NCI-H446 treated with DMSO at 0.1 percent for 48 hours (cell line): ENCODE measurements at places on chromosomes 3 and 15.
A peak's percentile ranks its signal among the peaks of the same experiment; 100 is the strongest.

DNA sequence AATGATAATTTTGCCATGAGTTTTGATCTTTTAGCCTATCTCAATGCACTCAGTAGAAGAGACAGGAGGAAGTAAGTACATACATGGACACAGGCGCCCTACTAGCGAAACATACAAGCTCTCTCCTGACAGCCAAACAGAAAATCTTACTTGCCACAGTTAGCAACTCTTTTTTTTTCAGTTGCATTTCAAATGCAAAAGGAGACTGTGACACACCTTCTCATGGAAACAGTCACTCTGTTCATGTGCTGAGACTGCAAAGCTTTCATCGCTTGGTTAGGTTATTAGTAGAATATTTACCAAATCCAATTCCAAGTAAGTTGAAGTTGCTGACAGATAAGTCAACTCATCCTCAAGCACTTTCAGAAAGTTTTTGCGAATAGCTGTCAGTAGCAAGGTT lies 223.3 kb downstream of the FOXP1 start:
- DNase-seq, result no peak

- DNase-seq, result peak; percentile 83
Measured at GRCh38 chr3:78737988-78738387, 1029.8 kb downstream of the ROBO1 start.

GRCh38 chr3:127456471-127457093 lies 134.0 kb downstream of the TPRA1 start:
- no peak for DNase-seq

- no peak for DNase-seq
Measured at GRCh38 chr3:62051506-62051905, 321.8 kb downstream of the FEZF2 start.

DNA sequence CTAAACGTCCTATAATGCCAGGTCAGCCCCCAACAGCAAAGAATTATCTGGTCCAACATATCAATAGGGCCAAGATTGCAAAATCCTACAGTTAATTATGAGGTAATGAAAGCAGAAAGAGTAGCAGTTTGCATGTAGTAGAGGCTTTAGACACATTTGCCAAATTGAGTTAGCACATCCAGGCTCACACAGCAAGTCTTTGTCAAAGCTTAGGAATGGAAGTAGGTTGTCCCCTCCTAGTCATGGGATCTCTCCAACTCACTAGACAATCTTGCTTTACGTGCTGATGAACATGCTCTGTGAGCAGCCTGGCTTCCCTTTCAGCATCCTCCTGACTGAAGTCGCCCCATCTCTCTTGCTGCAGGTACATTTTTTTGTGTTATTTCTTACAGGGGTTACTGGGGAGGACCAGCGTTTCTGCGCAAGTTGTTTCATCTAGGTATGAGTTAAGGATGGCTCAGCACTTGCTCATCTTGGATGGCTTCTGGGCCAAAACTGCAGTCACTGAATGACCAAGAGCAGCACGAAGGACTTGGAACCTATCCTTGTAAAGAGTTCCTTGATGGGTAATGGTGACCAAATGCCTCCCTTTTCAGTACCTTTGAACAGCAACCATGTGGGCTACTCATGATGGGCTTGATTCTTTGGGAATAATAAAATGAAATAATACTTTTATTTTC lies 55.9 kb downstream of the SQOR start:
- DNase-seq, result no peak

GRCh38 chr3:154235330-154235729 lies 89.0 kb downstream of the DHX36 start:
- no peak for DNase-seq

DNA sequence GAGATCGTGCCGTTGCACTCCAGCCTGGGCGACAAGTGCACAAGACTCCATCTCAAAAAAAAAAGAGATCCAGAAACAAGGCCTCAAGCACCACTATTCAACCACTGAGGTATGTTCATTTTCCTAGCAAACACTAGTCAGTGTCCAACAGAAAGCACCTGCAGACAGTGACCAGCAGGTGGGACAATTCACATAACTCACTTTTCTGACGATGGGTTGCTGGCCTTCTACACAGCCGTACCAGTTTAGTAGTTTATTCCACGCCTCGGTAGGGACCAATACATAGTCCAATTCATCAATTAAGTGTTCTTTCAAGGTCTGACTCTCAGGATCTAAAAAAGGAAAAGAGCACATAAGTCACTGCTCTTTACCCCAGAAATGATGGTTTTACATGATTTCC lies 12.4 kb downstream of the USP4 start:
- DNase-seq, result no peak

GRCh38 chr15:87986776-87987175 lies 269.8 kb downstream of the NTRK3 start:
- DNase-seq, result no peak

DNA sequence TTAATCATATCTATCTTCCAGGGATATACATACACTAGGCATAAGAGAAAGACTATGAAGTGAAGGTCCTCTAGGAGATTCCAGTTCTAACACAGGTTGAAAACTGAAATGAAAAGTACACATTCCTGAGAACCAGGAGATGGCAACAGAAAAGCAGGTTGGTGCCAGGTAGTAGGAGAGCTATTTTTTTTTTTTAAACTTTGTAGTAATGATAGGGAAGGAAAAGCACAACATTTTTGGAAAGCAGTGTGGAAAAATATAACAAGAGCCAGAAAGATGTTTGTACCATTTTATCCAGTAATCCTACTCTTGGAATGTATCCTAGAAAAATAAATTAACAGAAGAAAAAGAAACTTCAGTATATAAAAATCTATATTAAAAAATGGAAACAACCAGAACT lies 189.9 kb downstream of the DTWD1 start:
- DNase-seq, result no peak

GRCh38 chr3:128994173-128994512 lies 267 bp upstream of the CFAP92 start:
- DNase-seq, result no peak

DNA sequence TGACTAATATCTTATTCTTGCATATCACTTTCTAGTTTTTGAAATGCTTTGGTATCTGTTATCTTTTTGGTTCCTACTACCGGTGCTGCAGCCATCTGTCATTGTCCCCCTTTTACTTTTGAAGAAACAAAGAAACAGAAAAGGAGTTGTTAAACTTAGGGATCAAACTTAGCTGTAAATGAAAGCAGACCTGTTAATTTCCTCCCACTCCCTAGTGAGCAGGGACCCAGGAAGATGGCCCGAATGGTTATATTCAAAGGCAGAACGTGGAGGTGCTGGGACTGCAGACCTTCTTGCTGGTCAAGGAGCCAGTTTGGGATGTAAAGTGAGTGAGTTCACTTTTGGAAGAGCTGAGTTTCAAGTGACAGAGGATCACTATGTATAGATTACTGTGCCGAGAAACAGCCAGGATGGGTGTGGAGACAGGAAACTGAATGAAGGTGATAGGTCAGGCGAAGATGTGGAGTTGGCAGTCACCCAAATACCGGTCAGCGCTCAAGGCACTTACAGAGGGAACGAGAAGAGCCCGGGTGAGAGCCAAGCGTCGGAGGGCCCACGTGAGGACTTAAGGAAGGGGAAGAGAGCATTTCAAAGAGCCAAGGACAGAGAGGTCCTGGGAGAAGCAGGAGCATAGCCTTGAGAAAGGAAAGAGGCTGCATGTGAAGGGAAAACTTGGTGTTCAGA lies 20.1 kb downstream of the KBTBD8 start:
- DNase-seq, result no peak

GRCh38 chr3:13514639-13515435 lies 34.1 kb upstream of the FBLN2 start:
- DNase-seq, result no peak

DNA sequence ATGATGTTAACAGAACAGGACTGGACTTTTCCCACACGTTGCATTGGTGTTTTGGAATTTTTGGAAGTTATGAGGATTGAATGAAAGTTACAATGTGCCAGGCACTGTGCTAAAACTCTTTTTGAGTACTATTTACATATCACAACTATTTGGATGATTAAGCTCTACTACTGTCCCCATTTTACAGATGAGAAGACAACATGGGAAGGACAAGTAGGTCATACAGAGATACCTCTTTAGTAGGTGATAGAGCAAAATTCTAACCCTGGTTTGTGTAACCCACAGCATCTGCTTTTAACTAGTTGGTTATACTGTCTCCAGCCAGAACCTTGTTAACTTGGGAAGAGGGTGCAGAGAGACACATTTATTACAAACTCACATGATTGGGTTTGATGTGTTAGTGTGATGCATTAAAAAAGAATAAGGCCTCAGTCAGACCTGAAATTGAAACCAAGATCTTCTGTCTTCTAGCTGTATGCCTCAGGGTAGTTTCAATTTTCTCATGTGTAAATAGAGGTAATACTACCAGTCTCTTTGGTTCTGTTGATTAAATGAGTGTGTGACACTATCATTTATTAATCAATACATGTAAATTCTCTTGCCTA lies 1.4 kb downstream of the NDUFB4 start:
- DNase-seq, result no peak

DNA sequence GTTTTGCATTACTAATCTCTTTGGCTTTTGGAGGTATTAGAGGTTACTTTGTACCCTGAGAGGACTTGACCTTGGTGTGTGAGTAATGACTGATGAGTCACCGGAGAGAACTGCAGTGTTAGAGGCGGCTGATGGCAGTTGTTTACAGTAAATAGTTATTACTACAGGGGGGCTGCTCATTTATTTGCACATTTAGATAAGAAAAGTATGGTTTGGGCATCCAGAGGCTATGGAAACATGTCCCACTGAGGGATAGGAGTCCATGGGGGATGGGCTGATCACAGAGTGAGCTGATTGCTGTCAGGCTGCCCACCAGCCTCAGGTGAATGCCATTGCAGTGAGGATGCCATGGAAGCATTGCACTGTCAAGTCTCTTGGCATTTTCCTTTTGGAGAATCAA lies 17.3 kb upstream of the STAC start:
- no peak for DNase-seq

- no peak for DNase-seq
Measured at GRCh38 chr15:56344336-56344735, 20.9 kb upstream of the TEX9 start.

GRCh38 chr15:66820481-66821176 lies 118.6 kb downstream of the SMAD6 start:
- DNase-seq, result no peak

GRCh38 chr3:197041875-197042488 lies 12.4 kb upstream of the MELTF start:
- no peak for DNase-seq

DNA sequence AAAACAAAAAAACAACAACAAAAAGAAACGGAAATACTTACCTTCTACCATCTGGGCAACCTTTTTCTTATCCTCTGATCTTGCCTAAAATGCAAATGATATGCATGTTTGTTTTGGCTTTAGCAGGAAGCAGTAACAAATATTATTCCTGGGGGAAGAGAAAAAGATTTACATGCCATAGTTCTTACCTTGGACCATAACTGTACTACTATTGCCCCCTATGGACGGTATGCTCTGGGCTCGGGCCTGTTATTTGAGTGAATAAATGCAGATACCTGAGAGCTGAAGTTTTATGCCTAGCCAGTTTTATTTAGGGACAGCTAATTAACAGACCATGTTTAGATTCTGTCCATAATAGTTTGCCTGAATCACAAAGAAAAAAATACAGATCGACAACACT lies 12.6 kb upstream of the STARD5 start:
- no peak for DNase-seq

- DNase-seq, result no peak
Measured at GRCh38 chr3:42063888-42064287, 27.3 kb upstream of the TRAK1 start.

DNA sequence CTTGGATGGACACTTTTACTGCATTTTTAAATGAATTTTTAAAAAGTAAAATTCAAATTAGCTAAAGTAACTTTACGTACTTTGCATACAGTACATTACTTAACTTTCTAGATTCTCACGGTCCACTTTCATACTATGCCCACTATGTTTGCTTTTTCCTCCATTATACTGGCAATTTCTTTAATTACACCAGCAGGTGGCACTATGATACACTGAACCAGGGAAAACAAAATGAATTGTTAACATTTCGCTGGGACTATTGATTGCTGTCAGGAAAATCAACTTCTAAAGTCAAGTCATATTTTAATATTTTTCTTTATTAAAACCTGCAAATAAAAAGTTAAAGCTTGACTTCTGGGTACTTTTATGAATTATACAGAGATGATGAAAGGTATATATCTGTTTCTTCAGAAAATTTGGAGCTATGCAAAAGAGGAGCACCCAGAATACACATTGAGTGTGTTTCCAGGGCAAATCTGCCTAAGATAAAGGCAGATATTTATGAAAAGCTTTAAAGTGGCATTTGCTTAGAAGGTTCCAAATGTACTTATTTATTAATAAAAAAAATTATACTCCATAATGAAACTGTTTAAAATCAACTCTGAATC lies 21.8 kb upstream of the POU1F1 start:
- no peak for DNase-seq

- no peak for DNase-seq
Measured at GRCh38 chr3:156256256-156256655, 135.9 kb downstream of the KCNAB1 start.

DNA sequence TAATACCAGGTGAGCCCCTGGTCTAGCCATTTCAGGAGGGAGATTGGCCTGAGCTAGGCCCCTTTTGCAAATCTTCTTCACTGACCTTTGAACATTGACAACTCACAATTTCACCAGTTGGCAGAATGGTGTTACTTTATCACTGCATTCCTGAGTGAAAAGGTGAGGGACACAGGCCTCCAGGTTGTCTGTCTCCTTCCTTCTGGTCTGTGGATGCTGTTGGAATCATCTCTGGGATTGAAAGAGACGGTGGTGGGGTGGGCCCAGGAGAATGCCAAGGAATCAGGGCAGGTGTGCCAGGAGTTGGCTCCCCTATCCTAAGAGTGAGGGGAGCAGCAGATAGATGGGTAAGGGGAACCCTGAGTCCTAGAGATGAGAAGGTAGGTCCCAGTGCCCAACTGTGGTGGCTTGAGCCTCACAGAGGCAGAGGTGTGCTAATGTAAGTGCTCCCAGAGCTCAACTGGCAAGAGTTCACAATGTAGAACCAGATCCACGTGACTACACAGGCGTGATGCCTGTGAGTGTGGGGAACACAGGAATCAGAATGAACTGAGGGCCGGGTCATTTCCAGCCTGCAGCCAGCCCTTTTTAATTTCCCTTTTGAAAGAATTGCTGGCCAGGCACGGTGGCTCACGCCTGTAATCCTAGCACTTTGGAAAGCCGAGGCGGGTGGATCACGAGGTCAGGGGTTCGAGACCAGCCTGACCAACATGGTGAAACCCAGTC lies 11.2 kb downstream of the C3orf62 start:
- no peak for DNase-seq

GRCh38 chr15:75309711-75310110 lies 26.2 kb upstream of the COMMD4 start:
- DNase-seq, result no peak

DNA sequence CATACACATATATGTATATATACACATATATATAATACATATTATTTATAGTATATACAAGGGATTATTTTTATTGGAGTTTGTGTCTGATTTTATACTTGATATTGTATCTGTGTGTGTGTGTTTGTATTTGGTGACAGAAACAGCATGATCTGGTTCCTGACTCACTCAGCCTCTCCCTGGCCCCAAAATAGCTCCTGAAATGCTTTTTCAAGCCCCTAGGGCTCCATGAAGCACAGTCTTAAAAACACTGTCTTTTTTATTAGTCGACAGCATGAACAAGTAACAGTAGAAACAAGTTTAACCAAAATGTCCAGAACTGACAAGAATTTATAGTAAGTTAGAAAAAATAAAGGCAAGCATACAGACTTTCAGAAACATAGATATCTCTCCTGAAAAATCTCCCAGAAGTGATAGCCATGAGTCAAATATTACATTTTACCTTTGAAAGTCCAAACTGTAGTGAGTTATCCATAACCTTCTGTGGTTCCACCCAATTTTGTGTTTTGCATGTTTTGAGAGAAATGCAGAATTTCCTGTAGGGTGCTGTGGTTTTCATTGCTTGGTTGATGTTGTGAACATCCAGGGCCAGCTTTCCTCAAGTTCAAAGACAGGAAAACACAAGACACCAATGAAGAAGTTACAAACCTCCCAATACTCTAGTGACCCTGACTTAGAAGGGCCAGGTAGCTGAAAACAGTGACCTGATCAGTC lies 98.5 kb upstream of the CCDC80 start:
- no peak for DNase-seq
